ENCODE measurements at places on chromosomes 11 and 22.

- no peak for DNase-seq
These were observed 375 bp downstream of the SLC25A1 start for GRCh38 chr22:19178065-19178656.

GRCh38 chr11:63991558-63991957 lies 5.3 kb downstream of the OTUB1 start:
- DNase-seq: no peak

DNA sequence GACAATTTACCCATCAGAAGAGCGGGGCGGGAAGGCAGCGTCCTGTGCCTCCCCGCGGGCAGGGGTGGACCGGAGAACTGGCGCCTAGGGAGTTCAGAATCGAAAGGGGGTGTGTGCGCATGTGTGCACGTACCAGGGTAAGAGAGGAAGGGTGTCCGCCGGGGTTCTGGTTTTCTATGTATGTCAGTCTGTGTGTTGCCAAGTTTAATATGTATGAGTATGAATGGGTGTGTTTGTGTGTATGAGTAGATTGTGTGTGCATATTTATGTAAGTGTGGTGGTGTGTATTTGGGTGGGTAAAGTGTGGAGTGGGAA lies 2.0 kb downstream of the KCNC1 start:
- no peak for DNase-seq

DNA sequence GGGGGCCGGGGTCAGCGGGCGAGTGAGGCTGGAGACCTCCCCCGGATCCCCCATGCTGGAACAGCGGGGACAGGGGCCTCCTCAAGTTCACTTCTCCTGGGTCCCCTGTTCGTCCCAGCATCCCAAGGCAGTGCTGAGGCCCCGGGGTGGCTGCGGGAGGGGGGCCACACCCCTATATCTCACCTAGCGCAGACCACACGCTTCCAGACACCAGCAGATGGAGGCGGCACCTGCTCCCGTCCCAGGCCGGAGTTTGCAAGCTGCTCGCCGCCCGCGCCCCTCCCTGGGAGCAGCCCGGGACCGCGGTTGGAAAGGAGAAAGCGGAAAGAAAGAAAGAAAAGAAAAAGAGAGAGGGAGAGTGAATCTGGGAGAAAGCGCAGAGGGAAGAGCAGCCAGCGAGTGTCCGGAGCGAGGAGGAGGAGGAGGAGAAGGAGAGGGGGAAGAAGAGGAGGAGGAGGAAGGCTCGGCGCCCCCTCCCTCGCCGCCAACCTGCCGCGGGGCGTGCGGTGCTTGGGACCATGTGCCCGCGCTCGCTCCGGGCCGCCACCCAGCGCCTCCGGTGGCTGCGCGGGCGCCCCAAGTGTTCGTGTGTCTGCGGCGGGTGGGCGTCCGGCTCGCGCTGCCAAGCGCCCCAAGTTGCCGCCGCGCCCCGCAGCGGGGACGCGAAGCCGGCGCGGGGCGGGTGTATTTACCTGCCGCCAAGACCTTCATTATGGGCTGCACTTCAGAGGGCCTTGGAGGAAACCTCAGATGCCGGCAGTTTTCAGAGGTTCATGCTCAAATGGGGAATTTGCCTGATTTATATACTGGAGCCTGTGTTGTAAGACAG lies at the start of gene LIF:
LIF (minus strand) TSS at position 775 of the 829 bp plus-strand sequence; CDS start at position 711, 64 bp downstream.
- DNase-seq: no peak

Measured in HFF-Myc (cell line).